Karpas-422 (cell line): ENCODE measurements at places on chromosomes 3 and 15.

- DNase-seq: peak; percentile 97
Measured at GRCh38 chr3:46488735-46489361, 8.9 kb upstream of the RTP3 start.

DNA sequence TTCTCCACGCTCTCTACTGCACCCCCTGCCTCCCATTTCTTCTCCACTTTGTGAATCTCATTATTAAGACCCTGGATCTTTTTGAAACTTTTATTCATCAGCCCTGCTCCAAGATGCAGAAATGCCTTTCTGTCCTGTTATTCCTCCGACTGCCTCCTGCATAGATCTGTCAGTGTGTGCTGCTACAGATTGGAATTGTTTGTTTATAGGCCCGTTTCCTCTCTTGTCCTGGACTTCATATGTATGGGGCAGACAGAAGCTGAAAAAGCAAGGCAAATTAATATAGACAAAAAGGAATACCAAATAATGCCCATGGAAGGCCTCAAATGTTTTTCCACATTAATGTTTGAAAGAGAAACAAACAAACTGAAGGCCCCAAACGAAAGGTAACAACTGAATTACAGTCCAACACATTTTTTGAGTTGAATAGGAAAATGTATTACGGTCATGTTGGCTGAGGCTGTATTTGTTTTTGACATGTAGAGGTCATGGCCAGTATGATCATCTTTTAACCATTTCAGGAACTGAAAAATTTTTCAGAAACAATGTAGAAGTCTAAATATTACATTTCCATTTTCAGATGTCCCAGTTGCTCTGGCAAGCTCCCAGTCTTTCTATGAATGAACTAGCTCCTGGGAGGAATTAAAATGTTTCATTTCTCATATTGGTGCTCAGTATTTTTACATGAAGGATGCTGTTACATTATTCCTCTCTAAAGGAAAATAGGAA is 8.8 kb downstream of the CHST2 start:
- no peak for DNase-seq

- no peak for DNase-seq
Measured at GRCh38 chr3:122520861-122521260, 6.1 kb upstream of the KPNA1 start.

DNA sequence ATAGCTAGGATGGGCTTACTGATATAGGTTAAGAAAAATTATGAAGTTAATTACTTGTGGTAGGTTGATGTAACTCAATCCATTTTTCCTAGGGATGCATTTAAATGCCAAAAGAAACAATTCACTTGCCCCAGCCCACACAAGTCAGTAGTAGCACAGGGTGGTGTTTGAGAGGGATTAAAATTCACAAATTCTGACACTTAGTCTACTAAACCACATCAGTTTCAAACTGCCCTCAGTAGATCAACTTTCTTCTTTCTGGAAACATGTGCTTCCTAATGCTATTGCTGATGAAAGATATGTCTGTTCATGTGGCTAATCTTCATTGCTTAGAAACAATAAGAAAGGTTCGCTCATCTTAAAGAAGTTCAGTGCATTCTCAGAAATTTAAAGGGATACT is 160.6 kb downstream of the EPHA3 start:
- no peak for DNase-seq

GRCh38 chr3:141863491-141863890 is 13.0 kb upstream of the ATP1B3 start:
- DNase-seq: no peak

GRCh38 chr15:54605043-54605442 is 591.7 kb downstream of the RSL24D1 start:
- DNase-seq: no peak

- no peak for DNase-seq
Measured at GRCh38 chr3:58163234-58163633, 47.5 kb downstream of the DNASE1L3 start.

DNA sequence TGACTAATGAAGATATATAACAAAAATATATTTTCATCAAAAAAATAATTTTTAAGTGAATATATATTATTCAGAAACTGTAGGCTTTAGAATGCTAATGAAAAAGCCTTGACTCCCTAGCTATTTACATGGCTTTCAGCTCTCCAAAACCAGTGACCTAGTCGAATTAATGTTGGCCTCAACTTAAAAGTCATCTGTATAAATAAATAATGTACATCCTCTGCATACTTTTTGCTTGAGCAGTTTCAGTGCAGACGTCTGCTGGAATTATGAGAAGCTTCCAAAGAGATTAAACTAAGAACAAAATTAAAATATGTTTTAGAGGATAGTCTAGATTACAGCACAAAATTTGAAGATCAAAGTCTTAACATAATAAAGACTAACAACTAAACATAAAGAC is 520.4 kb upstream of the ALCAM start:
- DNase-seq: no peak

DNA sequence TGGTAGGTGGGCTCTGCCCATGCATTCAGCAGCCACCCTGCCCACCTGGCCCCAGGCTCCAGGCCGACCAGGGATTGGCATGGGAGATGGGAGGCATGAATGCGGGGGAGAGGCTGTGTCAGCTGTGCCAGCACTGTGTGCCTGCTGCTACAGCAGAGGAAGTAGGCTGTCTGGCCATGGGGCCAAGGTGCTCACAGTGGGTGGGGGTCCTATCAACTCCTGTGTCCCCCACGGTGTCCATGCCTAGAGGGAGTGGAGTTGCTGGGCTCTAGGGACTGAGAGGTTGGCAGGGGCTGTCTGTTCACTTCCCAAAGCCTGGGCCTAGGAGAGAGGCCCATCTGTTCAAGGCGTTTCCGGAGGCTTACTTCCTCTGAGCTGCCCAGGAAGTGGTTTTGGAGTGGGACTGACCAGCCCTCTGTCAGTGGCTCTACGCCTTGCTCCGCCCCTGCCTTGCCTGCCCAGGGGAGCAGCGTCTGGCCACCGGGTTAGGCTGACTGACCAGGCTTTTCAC is 5.8 kb downstream of the PRKCD start:
- peak; percentile 74 for DNase-seq

DNA sequence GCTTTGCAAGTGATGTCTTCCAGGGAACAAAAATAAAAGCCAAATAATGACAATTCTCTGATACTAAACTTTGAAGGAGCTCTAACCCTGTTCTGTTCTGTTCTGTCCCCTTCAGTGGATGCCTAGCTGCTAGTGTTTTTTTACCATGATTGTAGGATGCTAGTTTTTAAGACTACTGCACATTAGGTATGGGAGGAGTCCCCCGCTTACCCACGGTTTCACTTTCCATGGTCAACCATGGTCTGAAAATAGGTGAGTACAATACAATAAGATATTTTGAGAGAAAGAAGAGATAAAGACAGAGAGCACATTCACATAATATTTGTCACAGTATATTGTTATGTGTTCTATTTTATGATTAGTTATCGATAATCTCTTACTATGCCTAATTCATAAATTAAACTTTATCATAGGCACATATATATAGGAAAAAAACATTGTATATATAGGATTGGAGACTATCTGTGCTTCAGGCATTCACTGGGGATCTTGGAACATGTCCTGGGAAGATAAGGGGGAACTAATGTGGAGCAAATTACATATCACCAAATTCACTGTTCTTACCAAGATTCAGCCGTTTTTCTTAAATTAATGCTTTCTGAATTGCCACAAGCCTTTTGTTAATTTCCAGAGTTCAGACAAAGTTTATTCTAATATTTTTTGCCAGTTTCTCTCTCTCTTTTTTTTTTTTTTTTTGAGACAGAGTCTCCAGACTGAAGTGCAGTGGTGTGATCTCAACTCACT is 32.8 kb upstream of the POMGNT2 start:
- no peak for DNase-seq

- no peak for DNase-seq
Measured at GRCh38 chr3:25695731-25696420, 31.2 kb upstream of the TOP2B start.

GRCh38 chr3:23325466-23326065 is 122.4 kb downstream of the UBE2E2 start:
- no peak for DNase-seq

DNA sequence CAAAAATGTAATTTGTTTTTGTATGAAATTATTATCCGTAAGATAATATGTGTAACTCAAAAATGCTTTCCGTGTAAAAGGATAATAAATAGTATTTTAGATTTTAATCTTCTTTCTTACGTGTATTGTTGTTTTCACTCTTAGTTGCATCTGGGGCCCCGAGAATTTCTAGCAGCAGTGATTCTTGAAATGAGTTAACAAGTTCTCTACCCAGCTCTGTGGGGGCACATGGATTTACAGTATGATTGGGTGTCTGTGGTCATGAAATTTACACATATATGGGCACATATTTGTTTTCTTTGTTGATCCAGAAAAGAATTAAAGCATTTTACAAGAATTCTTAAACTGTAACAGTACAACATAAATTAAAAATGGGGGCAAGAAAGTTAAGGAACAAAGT is 145.9 kb upstream of the LRRFIP2 start:
- DNase-seq: no peak

DNA sequence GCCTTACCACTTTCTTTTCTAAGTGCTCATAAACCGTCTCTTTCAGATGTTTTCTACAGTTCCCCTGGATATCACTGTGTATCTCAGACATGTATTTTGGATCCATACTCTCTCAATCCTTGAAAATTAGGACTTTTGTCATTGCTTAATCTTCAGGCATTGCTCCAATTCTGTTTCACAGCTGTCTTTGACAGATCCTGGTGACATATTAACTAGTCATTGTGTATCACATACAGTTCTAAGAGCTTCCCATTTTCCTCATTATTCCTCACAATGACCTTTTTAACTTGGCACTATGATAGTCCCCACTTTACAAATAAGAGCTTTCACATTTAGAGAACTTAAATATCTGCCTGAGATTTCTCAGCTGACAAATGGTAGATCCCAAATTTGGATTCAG is 151.7 kb downstream of the CLSTN2 start:
- no peak for DNase-seq

DNA sequence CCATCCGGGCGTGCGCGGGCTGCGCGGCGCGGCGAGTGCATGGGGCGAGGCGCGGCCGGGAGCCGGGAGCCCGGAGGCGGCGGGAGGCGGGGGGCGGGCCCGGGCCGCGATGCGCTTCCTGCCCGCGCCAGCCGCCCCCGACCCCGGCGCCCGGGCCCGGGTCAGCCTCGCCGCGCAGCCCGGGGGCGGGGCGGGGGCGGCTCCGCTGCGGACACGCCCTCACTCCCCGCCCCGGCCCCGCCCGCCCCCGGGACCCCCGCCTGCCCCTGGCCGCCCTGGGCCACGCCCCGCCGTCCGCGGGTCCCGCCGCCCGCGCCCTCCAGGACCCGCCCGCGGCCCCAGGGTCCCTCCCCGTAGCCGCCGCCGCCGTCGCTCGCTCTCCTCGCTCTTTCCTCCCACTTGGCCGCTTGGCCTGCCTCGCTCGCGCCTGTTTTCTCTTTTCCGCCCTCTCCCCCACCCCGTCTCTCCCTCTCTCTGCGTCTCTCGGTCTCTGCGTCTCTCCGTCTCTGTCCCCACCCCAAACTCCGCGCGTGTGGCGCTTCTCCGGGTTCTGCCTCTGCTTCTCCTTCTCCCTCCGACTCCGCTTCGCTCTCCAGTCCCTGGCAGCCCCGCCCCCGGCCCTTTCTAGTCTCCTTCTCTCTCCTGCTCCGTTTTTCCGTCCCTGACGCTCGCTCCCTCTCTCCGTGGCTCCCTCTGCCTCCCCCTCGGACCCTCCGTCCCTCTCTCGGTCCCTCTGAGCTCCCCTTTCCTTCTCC is at the start of gene PLXND1:
TSS of gene PLXND1 (minus strand) at position 41 of the 755 bp plus-strand sequence. CDS start at position 4, 37 bp downstream.
- peak; percentile 49 for DNase-seq

DNA sequence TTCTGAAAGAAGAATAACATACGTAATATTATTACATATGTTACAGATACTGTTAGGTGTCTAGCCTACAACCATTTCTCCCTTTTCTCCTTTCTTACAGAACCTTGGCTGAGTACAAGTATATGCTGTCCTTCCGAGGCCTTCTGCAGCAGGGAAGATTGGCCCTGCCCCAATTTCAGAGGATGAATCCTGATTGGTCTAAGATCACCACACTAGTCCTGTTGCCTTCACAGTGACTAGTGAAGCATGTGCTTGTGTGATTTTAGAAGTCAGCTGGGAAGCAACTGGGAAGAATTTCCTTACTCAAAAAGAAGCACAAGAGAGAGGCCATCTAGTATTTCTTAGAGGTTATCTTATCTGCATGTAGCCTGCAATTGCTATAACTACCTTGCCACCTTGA is 30.6 kb upstream of the MECOM start:
- DNase-seq: no peak

DNA sequence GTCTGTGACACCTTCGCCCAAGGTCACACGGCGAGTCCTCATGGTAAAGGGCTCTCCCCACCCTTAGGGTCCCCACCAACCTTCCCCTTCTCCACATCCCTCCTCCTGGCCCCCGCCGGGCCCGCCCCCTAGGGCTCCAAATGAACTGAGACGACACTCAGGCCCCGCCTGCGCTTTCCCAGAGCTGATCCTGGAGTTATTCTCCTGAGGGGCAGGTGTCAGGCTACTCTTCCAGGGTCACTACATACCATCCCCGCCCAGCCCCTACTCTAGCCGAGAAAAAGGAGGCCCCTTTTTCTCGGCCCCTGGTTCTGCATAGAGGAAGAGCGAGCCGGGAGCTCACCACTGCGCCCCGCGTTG is 292 bp downstream of the USP4 start:
- no peak for DNase-seq

GRCh38 chr3:8157640-8158039 is 344.0 kb upstream of the LMCD1 start:
- DNase-seq: no peak

- DNase-seq: no peak
Measured at GRCh38 chr3:170542704-170543103, 43.2 kb downstream of the SLC7A14 start.

DNA sequence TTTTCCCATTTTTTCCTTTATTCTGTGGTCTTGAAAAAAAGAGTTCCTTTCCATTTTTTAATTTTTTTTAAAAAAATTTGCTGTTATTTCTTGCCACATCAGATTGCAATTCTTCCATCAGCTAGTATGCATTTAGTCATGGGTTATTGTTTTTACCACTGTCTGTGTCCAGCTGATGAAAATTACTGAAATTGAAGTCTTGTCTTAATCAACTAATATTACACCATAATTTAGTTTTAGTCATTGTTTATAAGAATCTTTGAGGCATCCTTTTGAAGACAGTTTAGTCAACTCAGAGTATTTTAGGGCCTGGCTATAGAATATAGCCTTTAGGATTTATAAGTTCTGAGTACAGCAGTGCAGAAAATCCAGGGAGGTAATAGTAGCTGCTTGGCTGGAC is 172.1 kb downstream of the LRTM1 start:
- DNase-seq: no peak

DNA sequence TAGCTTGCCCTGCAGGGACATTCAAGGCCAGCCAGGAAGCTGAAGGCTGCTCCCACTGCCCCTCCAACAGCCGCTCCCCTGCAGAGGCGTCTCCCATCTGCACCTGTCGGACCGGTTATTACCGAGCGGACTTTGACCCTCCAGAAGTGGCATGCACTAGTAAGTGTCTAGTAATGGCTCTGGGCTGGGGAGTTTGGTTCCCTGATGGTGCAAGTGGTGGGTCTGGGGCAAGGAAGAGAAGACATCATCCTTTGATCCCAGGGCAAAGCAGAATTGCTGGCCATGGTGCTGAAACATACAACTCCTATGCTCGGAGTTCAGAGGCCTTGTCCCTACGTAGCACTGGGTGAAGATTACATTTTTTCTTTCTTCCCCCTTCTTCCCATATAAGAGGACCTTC is 311.4 kb downstream of the EPHB1 start:
- DNase-seq: peak; percentile 72
